Foreskin melanocyte (primary cell): ENCODE measurements at places on chromosomes 2 and 18.

- no peak for DNase-seq
Observed at GRCh38 chr2:111106706-111107105, 14.0 kb upstream of the BCL2L11 start.

- no peak for DNase-seq
Observed at GRCh38 chr2:66034467-66034866, 400.5 kb upstream of the MEIS1 start.

DNA sequence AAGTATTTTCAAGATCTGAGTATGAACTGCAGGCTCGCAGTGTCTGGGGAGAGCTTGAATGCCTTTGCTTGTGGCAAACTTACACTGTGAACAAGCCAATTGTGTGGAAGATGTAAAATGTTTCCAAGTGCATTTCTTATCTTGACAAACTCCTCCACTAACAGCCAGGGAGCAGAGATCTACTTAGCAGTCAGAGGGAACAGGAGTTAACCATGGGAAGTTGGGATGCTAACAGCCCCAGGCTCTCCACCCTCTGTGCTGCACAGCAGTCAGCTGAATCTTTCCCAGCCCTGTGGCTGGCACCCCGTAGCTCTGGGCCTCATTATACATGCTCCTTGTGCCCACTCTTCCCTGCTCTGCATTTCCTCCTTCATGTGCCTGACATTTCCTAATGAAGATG lies 450.2 kb downstream of the TSN start:
- no peak for DNase-seq

- DNase-seq: no peak
Observed at GRCh38 chr2:127486247-127487058, 39.8 kb downstream of the IWS1 start.
